ENCODE measurements at places on chromosomes 7 and 10.
A peak's percentile ranks its signal among the peaks of the same experiment; 100 is the strongest.

DNA sequence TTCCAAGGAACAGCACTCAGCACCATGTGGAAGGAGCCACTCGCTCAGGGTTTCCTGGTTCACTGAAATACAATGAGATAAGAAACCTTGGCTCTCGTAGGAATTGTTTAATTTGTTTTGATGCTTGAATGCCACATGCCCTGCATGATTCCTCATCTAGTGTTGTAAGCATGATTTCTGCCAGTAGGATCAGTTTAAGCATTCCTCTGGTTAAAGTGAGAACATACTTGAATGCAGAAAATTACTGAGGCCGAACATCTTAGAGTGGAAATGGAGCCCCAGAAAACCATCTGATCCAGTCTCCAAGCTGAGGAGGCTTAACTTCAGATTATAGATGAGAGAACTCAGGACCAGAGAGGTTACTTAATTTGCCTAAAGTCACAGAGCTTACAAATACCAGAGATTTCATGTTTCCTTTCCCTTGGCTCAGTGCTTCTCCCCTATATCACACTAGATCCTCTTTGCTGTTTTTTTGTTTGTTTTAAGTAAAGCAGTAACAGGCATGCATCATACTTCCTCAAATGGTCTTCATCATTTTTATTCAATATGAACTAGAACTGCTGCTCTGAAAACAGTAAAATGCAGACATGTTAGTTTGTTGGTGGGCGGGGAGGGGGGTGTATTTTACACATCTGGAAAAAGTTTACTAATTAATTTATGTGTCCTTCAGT is 125.1 kb downstream of the ADAM12 start:
- no peak for DNase-seq

DNA sequence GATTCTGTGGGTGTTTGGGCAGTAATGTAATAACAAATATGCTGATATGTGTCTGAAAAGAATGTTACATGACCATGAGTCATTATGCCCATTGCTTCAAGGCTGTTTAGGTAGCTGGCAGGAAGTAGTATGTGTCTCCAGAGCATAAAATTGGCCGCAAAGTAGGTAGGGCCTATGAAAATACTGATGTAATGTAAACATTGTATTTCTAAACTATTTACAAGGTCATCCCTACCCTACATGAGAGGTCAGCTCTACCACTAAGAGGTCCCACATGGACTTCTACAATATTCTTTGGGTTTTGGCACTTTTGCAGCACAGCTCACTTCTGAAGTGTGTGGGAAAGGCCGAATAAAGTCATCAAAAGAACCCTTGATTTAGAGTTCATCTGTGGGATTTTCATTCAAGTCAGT is 301.9 kb downstream of the AHR start:
- DNase-seq: no peak

DNA sequence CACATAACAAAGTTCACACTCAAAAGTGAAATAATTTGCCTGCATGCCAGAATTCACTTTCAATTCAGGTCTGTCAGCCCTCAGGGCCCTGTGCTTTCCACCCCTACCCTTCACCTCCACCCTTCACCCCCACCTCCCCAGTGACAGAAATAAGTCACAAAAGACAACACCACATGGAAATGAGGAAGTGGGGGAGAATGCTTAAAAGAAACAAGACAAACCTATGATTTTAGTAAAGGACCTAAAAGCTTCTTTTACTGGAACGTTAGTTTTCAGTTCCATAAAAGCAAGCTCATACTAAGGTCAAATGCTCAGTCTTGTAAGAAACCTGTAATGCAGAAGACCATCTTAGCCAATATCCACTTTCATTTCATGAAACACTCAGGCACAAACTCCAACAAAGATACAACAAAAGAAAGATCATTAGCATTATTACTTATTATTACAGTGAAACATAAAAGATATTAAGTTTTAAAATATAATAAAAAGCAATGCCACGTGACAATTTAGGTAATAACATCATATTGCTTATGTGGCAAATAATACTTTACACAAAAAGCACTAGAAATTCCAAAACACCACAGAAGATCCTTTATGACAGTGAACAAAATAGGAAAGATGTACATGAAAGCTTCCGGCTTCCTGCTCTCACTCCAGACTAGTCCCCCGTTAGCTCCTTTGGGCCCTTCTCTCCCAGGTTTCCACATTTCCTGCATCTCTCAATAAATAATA is 112.1 kb downstream of the LMBR1 start:
- peak; percentile 29 for DNase-seq

DNA sequence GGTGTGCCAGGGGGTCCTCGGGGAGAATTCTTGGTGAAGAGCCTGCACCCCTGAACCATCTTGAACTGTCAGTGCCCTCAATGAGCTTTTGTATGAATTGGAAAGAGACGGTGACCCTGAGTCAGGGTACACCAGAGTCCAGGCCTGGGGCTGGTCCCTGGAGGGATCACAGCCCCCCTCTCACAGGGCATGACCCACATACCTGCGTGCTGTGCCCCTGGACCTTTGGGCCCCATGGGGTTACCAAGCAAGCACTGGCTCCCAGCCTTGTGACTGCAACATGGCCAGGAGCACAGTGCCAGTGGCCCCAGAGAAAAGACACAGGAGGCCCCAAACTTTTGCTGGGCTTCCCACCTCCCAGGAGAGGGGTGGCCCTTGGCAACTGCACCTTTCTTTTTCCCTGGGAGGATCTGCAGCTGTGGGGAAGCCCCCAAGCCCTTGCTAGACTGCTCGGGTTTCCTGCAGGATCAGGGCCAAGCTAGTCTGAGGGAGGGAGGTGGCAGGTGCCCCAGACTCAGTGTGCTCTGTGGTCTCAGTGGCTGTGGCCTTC is 153.5 kb downstream of the ZNF248 start:
- no peak for DNase-seq

DNA sequence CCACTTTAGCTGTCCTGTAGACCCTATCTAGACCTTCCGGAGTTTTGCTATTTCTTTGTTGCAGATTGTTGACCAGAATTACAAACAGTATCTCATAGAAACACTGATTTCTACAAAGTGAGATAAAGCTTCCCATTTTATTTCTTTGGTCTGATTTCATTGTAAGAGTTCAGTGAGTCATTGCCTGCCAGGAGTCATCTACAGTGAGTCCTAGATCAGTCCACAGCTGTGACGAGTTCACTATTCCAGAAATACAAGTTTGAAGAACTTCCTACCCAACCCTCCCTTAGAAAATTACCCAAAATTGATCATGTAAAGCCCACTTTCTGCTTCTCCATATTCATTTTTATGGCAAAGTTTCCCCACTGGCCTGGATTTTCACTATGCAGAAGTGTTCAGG is 905.5 kb downstream of the CNTNAP2 start:
- DNase-seq: no peak

- DNase-seq: no peak
These were observed 102.2 kb downstream of the TAX1BP1 start for GRCh38 chr7:27842094-27842692.

GRCh38 chr10:103676058-103676785 is 179.2 kb downstream of the SH3PXD2A start:
- no peak for DNase-seq

DNA sequence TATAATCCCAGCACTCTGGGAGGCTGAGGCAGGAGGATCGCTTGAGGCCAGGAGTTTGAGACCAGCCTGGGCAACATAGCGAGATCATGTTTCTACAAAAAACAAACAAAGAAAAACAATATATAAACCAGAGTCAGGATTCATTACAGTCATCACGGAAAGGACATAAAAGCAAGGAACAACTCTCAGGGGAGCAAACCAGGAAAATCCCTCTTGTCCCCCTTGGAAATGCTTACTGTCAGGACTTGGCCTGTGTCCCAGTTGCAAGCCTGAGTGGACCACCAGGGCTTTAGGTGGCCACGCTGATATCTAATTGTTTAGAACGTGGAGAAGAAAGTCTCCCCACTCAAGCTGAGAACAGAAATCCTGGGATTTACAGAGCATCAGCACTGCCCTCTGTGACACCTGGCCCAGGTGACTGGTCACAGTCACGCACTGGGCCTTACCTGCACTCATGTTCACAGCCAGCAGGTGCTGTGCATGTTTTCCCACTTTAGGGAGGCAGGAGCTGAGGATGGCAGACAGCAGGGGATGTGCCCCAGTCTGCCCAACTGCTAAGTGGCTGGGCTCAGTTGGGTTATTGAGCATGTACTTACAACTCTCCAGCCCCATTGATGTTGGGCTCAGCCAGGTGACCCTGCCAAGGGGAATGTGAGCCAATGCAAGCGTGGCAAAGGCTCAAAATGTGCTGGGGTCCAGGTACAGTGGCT is 60.9 kb downstream of the TMEM130 start:
- no peak for DNase-seq

- DNase-seq: no peak
These were observed 170.1 kb downstream of the PKD1L1 start for GRCh38 chr7:47778153-47778661.

GRCh38 chr10:110368002-110368401 is 63.3 kb upstream of the SMNDC1 start:
- peak; percentile 40 for DNase-seq

GRCh38 chr10:69413221-69413865 is 3.4 kb downstream of the TACR2 start:
- peak; percentile 60 for DNase-seq

- DNase-seq: peak; percentile 1
These were observed 54.3 kb upstream of the DUSP5 start for GRCh38 chr10:110443239-110444003.

GRCh38 chr7:143013893-143014292 is 13.0 kb downstream of the OR9A2 start:
- no peak for DNase-seq

DNA sequence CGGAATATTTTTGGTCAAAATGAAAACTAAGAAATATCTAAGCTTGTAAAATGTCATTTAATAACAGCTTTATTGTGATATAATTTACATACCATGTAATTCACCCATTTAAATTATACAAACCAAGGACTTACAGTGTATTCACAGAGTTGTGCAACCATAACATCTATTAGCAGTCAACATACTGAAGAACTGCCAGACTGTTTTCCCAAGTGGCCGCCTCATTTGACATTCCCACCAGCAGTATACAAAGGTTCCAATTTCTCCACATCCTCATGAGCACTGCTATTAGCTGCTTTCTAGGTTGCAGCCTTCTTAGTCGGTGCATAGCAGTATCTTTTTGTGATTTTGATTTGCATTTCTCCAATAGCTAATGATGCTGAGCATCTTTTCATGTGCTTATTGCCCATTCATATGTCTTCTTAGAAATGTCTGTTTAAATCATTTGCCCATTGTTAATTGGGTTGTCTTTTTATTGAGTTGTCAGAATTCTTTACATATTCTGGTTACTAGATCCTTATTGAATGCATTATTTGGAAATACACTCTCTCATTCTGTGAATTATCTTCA is 153.0 kb upstream of the FGFR2 start:
- DNase-seq: no peak

DNA sequence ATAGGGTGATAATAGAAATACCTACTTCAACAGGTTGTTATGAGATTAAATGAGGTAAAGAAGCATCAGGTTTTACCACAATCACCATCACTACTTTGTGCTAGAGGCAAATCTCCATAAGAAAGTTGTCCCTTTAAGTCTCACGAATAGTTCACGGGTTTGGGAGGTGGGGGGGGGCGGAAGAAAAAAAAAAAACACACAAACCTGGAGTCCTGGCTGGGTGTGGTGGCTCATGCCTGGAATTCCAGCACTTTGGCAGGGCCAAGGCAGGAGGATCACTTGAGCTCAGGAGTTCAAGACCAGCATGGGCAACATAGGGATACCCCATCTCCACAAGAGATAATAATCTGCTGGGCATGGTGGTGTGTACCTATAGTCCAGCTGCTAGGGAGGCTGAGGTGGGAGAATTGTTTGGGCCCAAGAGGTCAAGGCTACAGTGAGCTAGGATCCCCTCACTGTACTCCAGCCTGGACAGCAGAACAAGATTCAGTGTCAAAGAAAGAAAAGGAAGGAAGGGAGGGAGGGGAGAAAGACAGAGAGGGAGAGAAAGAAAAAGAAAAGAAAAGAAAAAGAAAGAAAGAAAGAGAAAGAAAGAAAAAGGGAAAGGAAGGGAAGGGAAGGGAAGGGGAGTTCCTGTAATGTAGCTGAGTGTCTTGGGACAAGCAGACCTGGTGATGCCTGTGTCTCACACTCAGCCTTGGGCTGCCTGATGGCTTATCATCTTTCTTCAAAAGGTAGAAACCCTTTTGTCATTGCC is 231.4 kb downstream of the CREB5 start:
- no peak for DNase-seq

DNA sequence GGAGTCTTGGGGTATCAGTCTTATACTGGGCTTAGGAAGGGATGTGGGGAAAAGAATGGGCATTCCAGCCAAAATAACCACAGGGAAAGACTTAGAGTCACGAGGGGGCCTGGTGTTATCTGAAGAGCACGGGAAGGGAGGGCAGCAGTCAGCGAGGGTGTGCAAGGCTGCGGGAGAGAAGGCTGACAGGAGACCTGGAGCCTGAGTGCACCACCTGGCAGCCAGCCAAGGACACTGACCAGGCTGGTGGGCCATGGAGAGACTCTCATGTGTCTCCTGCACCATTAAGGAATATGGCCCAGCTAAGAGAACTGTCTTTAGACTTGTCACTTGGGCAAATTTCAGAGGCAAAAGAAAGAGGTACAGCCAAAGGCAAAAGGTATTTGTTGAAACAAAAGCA is 69.6 kb downstream of the PKD1L1 start:
- DNase-seq: no peak

- DNase-seq: no peak
These were observed 794 bp downstream of the MBL2 start for GRCh38 chr10:52771534-52772445.

DNA sequence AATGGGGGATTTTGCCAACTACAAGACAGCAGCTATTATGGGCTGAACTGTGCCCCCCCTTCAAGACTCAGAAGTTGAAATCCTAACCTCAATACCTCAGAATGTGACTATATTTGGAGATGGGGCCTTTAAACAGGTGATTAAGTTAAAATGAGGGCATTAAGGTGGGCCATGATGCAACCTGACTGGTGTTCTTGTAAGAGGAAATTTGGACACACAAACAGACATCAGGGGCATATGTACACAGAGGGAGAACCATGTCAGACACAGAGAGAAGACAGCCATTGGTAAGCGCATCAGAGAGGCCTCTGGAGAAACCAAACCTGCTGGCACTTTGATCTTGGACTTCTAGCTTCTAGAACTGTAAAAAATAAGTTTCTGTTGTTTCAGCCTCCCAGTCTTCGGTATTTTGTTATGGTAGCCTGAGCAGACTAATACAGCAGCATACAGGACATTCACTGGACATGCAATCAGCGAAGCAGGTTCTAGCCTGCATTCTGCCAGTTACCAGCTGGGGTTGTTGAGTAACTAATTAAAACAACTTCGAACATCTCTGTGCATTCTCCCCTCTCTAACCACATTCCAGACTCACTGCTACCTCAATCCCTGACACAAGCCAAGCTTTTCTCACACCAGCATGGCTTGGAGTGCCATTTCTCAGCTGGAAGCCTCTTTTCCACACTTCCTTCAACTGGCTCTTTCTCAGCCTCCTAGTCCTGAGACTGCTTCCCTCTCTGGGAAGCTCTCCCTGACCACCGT is 141.4 kb downstream of the DOCK4 start:
- no peak for DNase-seq

- DNase-seq: no peak
These were observed 1.1 kb downstream of the PSMA2 start for GRCh38 chr7:42930889-42931288.

- DNase-seq: no peak
These were observed 119.3 kb downstream of the CUX1 start for GRCh38 chr7:101936611-101937231.

- no peak for DNase-seq
These were observed 32.6 kb downstream of the IMMP2L start for GRCh38 chr7:111529507-111530355.

GRCh38 chr10:129704786-129705525 is 237.9 kb downstream of the MGMT start:
- no peak for DNase-seq

All from activated naive CD4-positive, alpha-beta T cell treated with anti-CD3 and anti-CD28 coated beads for 36 hours (primary cell).